ENCODE measurements at places on chromosomes 4 and X. TPM values are rescaled to one million over a fixed set of nuclear protein-coding genes. Genes with fewer than 3 reads are reported as not detected.

The RAI2 gene
- 3.8 TPM for total RNA-seq

The FANCB gene
- total RNA-seq = 7.9 TPM

The EDA gene
- 9.0 TPM for total RNA-seq

The SMARCA1 gene
- total RNA-seq = 89.6 TPM

The SPARCL1 gene
- 261 TPM for total RNA-seq

The FAM156B gene
- 33.8 TPM for total RNA-seq

The CYTL1 gene
- total RNA-seq = 12.9 TPM

The GAGE13 gene
- not detected for total RNA-seq

The SPANXB1 gene
- not detected for total RNA-seq
